ENCODE measurements at places on chromosomes 2 and 18.

- no peak for DNase-seq
Observed at GRCh38 chr2:45826884-45827635, 175.6 kb downstream of the PRKCE start.

GRCh38 chr18:66342577-66342976 lies 261.3 kb downstream of the CDH19 start:
- no peak for DNase-seq

- DNase-seq = no peak
Observed at GRCh38 chr2:160674146-160674750, 180.6 kb upstream of the RBMS1 start.

- no peak for DNase-seq
Observed at GRCh38 chr2:140256080-140256479, 1475.9 kb upstream of the NXPH2 start.

DNA sequence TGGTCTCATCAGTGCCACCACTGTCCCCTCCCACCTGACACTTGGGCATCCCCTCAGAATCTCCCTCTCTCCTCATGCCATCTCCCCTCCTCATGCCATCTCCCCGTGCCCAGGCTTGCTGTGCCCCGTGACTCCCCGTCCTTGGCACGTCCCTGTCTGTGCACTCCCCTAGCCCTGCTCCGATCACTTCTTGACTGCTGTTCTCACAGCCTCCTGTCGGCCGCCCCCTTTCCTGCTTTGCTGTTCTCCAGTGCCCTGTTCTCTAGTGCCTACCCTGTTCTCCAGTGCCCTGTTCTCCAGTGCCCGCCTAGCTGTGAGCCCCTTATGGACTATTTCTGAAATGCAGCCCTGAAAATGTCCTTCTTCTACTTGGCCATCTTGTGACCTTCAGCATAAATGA lies 253.8 kb downstream of the ALPK2 start:
- DNase-seq = no peak

DNA sequence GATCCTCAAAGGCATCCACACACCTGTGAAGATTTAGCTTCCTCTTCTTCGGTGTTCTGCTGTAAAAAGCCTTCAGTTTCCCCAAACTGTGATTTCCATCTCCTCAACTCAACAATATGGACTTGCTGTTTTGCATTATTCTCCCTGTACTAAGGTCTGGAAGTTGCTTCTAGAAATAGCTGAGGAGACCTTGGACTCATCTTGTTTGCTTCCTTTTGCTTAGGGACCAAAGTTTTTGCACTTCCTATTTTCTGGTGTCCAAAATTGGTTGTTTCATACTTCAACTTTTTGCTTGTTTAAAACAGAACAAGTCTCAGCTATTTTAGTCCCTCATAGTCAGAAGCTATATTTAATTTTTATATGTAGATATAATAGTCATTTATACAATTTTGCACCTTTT lies 201.9 kb upstream of the COPS8 start:
- no peak for DNase-seq

GRCh38 chr18:60508108-60508507 lies 135.5 kb upstream of the MC4R start:
- DNase-seq = no peak

GRCh38 chr2:189467160-189467559 lies 25.9 kb downstream of the WDR75 start:
- no peak for DNase-seq

GRCh38 chr2:166901336-166901735 lies 13.1 kb downstream of the XIRP2 start:
- no peak for DNase-seq

DNA sequence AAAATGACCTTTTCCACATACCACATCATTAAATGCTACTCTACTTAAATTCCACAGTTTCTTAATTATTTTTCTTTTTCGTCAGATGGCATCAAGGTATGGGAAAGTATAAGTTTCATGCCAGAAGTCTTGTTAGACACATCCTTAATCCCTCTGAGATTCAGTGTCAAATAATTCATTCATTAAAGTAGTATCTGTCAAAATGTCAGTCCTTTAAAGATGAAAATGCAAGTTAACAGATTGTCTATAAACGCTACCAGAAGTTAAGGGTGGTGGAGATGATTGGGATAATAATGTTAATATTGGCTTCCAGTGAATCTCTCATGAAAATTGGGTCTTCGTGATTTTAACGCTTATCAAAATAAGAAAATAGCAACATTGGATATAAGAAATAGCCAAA lies 504.2 kb upstream of the LINC00305 start:
- no peak for DNase-seq

GRCh38 chr2:107669335-107669734 lies 157.4 kb upstream of the RGPD4 start:
- DNase-seq = no peak

DNA sequence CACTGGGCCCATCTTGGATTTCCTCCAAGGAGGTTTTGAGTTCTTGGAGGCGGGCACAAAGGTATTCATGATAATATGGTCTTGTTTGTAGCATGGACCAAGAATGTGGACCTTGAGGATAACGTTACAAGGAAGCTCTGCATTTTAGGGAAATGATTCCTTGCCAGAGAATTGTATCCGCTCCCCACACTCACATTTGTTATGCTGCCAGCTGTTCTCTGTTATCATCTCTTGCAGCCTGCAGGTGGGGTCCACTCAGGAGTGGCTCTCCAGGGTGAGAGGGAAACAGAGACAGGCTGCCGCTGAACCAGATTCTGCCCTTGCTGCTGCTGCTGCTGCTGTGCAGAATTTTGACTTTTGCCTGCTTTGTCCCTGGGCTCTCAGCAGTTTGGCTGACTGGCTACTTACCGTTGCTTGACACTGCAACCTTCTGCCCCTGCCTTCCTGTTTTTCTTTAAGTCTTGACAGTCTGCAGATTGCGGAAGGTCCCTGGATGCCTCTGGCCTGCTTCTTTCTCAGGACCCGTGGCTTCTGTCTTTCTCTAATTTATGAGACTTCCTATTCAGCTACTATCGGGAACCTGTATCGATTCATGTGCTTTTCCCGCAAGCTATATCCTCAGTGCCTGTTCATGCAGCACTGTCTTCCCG lies 122.3 kb upstream of the DOCK10 start:
- no peak for DNase-seq

DNA sequence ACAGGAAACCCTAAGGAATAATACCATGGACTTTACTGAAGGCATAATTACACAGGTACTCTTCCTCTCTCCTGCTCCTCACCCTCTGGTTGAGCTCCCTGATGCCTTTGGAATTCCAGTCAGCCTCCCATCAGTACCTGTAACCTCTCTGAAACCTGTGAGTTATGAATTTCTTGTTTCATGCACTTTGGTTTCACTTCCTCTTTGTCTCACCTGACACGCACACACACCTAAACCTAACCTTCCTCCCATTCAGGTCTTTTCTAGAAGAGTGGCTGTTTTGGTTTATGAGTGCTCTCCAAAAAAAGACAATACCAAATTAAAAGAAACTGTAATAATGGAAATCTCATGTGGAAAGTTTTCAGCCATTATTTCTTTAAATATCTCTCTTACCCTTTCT lies 451.3 kb upstream of the VWC2L start:
- no peak for DNase-seq

GRCh38 chr2:27960237-27960912 lies 69.8 kb downstream of the BABAM2 start:
- DNase-seq = no peak

DNA sequence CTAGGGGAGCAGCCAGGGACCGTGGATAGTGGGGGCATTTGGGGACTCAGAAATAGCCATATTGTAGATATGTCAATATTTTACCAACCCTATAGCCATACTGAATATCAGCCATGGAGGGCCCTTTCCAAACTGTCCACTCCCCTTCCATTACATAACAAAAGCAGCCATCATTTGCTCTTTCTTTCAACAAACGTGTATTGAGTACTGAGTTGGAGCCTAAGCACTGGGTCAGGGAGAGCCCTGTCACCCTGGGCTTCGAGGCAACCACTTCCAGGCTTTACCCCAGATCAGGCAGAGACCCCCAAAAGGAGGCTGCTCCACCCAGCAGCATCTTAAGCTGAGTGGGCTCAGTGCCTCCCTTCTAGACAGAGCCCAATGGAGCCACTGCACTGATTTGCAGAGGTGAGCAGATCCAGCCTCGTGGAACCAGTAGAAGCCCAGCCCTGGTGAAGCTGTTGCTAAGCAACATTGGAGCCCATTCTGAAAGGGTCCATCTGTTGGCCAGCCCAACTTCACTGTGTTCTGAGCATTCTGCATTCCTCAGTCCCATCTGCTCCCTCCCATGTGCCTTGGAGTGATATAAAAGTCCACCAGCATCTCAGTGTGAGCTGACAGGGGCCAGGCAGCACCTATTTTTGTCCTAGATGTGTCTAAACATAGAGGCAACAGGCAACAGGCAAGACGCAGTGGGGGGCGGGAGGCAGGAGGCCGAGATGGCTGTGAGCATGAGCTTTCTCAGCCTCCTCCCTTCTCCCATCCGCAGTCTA lies 112.1 kb downstream of the PLB1 start:
- DNase-seq = no peak

DNA sequence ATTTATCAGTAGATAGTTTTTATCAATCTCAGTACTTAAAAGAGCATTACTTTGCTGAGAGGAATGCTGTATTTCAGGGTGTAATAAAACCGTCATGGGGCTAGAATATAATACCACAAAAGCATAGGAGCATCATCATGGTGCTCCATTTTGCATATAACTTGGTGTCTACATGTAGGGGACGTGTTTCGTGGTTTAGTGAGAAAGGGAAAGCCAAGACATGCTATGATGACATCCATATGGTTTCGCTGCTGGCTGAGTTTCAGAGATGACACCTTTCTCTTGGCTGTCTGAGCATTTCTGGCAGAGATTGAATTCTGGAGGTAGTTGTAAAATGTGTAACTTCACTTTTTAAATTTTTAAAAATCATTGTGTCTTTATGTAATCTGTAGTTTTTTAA lies 32.4 kb downstream of the WDR43 start:
- DNase-seq = no peak

- DNase-seq = no peak
Observed at GRCh38 chr2:28528206-28528605, 32.3 kb downstream of the PLB1 start.

DNA sequence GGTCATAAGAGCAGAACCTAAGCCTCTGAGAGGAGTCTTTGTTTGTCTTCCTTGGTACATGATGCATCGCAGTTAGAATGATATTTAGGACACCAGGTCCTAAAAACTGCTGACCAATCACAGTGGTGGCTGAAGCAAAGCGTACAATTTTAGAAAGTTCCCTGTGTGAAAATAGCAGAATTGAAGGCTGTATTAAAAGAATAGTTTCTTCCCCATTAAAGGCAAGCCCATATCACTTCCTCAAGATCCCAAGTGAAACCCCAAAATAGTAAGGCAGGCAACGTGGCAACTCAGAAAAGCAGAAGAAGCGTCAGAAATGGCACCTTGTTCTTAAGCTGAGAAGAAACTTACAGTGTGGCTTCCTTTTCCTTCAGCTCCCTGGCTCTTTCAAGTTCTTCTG lies 154.8 kb upstream of the PGAP1 start:
- no peak for DNase-seq

GRCh38 chr2:26495705-26496297 lies 17.9 kb upstream of the OTOF start:
- no peak for DNase-seq

DNA sequence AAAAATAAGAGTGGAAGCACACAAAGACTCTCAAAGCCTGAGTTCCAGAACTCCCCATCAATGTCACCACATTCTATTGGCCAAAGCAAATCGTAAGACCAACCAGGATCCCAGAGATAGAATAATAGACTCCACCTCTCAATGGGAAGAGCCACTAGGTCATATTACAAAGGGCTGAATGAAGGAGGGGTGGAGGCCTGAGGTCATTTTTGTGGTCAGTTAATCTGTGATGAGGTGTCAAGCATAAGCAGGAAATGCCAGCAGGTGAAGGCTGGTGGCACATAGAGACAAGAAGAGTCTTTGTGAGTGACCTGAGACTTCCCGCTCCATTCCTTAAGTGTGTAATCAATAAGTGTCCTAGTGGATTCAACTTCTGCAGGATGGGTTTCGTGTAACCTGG lies 144.3 kb downstream of the TFCP2L1 start:
- no peak for DNase-seq

DNA sequence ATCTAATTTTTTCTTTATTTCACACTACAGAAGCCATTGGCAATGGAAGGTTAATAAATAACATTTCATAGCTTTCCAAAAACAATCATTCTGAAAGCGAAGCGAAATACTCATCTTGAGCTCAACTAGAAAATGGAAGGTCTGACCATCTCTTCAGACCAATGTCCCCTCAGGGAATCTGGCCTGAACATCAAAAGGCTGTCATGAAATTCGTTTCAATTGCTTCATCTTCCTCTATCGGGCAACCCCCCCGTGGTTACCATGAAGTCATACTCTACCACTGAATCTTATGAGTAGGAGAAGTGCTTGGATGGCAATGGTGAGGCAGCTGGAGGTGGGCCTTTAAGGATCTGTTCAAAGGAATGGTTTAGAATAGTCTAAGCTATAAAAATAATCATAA lies 22.9 kb upstream of the CYTIP start:
- DNase-seq = no peak

- no peak for DNase-seq
Observed at GRCh38 chr2:25879133-25879730, 945 bp upstream of the ASXL2 start.

DNA sequence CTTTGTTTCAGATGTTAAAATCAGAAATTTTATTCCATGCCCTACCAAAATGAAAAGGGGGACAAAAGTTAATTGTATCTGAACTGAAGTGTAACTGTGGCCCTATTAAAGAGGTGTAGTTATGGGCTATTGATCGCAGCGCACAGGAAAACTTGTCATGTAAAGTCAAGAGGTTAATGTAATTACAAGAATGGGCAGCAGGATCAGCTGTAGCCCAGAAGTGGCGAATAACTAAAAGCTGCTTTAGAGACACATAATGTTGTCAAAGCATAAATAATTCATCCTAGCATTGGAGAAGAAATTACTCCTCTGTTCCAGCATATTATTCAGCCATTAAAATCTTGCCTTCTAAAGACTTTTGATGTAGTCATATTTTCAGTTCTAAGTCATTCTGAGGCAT lies 211.8 kb downstream of the EPHA4 start:
- no peak for DNase-seq

DNA sequence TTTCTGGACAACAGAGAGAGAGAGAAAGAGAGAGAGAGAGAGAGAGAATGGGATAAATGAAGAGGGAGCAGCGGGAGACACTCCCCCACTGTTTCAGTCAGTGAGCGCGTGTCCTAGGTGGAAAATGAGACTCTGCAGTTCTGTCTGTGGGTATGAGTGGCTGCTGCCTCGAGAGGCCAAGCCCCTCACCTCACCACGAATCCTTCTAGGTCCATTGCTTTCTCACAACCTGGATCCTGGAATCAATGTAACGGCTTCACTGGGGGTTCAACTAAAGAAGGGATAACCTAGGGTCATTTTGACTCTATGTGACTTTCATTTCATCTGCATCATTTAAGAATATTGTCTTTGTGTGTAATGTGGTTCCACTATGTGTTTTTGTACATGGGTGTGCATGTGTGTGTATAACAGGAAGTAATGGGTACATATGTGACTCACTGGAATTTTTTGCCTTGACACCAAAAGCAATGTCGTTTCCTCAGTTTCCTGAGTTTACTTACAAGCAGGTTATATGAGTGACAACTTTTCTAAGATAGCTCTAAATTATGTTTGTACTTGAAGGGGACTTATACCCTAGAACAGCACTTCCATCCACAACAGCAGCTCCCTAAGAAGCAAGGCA lies 221.4 kb upstream of the TRIB2 start:
- no peak for DNase-seq

Measured in stimulated activated CD8-positive, alpha-beta memory T cell treated with anti-CD3 and anti-CD28 coated beads, Interleukin-7, amount 100 ng/mL, for 1 hour (primary cell).